ENCODE measurements at places on chromosomes 12 and 14.

DNA sequence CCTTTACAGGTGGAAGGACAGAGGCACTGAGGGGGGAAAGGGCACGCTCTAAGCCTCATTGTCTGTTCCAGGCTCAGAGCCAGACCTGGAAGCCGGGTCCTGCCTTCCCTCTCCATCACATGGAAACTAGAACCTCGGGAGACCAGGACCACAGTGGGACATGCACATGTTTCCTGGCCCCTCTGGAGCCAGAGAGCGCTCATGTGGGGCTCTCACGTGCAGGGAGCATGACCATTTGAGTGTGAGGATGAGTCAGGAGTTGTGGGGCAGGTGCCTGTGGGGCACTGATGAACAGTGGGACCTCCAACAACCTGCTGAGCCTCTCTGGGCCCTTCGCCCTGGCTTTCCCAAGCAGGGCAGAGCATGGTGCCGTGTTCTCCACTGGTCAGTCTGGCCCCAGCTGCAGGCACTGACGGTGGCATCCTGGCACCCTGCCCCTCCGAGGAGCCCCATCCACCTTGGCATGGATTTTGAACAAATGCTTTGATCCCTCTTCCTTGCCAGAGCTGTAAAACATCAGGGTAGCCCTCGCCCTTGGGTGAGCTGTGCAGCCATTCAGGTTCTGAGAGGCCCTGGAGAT, 100.2 kb downstream of the RIN3 start:
- no peak for DNase-seq

DNA sequence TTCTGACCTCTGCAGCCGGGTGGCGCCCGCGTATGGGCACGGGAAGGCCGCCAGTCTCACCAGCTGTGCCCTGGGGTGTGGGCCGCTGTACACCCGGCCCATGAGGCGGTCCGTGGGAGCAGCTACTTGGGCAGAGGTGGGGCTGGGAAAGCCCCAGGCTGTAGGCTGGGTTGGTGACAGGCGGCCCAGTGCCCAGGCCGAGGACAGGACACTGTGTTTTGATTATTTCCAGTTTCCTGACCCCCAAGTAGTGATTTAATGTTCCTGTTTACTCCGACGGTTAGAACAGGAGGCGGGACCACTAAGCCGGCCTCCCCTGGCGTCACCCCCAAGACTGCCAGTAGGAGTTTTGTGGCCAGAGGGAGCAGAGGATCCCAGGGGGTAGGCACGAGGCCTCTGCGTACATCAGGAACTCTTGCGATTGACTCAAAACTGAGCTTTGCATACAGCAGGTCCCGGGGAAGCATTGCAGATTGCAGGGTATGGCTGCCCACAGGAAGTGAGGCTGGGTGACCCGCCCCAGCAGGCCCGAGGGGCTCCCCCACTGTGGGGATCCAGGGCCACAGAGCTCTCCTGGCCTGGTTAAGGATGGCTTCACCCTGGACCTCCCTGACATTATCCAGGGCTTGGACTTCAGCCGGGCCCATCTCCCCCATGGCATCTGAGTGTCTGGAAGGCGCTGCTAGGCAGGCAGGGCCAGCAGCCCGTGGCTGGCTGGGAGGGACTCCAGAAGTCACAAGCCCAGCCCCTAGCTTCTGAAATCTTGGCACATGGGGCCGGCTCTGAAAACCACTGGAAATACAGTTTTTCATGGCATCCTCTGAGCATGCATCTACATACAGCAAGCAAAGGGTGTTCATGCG, 42.5 kb upstream of the DIO3 start:
- no peak for DNase-seq

DNA sequence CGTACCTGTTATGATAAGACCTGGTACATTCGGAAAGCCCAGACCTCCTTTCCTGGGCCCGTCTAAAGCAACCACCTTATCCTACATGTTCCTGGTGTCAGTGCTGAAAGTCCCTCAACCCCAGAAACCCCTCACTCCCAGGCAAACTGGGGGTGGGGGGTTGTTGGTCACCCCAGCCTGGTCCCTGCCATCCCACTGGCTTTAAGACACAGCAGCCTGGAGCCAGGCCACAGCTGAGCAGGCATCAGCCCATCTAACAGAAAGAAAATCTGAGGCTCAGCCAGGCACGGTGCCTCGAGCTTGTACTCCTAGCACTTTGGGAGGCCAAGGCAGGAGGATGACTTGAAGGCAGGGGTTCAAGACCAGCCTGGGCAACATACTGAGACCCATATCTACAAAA, 4.5 kb downstream of the SELPLG start:
- DNase-seq: no peak

- peak; percentile 23 for DNase-seq
Observed at GRCh38 chr14:74085047-74085637, 386 bp downstream of the LIN52 start.

DNA sequence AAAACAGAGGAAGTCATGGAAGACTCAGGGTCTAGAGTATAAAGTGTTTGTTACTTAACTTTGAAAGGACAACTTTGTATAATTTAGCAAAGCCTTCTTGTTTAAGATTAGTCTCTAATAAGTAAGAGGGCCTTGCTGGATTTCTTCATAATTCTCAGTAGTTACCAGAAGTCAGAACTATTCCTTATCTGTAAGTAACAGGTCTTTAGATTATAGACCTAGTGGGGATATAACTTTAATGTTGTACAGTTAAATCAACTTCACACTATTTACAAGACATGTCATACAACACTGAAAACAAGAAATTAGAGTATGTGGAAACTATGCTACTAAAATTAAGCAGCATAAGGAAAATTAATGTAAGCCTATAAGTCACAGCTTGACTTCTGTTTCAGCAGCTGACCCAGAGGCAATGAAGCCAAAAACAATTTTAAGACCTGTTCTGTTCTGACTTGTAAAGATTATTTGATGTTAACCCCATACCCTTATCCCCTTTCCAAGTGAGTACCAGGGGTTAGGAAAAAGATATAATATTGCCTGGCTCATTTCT, 398.3 kb downstream of the RAD51B start:
- no peak for DNase-seq

DNA sequence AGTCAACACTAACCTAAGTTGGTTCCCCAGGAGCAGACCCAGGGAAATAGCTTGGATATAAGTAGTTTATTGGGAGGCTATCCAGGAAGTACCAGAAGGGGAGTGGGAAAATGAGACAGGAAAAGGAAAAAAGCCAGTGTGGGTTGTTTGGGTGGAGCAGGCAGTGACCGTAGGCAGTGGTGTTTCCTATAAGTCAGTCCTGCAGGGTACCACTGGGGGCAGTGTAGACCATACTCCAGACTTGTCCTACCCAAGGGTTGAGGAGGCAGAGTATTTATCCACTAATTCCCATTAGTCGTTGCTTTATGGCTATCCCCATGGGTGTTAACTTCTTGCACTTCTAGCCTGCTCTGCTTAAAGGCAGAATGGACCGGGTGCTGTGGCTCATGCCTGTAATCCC, 6.4 kb upstream of the CCDC60 start:
- no peak for DNase-seq

DNA sequence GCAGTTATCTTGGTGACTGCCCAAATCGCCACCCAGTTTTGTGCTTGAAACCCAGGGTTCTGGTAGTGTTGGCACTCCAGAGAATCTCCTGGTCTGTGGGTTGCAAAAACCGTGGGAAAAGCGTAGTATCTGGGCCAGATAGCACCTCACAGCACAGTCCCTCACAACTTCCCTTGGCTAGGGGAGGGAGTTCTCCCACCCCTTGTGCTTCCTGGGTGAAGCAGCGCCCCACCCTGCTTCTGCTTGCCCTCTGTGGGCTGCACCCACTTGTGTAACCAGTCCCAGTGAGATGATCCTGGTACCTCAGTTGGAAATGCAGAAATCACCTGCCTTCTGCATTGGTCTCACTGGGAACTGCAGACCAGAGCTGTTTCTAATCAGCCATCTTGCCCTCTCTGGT, 16.4 kb downstream of the CLEC2D start:
- DNase-seq: no peak

DNA sequence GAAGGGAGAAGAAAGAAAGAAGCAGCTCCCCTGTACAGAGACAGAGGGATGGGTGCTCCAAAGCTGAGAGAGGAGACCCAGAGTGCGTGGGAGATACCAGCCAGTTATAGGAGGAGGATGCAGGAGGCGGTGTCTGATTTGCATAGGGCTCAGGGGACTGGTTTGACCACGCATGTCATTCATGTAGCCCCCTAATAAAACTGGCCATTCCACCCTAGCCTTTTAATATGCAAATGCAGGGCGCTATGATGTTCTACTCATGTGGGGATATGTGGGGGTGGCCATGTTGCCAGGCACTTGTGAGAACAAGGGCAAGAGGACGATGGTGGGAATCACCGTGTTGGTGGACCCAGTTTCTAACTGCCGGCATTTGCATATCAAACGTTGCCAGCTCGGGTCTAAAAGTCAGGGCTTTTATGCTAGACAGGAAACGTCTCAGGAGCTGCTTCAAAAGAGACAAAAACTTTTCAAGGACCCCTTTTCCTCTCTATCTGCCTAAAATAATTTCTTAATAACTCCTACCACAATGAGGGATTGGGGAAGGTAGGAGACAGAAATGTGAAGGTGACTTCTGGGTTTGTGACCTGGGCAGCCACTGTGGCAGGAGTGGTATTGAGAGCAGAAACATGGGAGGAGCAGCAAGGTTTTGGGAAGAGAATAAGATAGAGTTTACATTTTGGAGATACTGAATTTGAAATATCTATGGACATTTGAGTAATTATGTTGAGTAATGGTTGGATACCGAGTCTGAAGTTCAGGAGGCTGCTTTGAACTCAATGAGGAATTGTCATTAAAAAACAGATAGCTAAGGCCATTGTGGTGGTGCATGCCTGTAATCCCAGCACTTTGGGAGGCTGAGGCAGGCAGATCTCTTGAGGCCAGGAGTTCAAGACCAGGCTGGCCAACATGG, 2.2 kb upstream of the ATXN3 start:
- DNase-seq: no peak

DNA sequence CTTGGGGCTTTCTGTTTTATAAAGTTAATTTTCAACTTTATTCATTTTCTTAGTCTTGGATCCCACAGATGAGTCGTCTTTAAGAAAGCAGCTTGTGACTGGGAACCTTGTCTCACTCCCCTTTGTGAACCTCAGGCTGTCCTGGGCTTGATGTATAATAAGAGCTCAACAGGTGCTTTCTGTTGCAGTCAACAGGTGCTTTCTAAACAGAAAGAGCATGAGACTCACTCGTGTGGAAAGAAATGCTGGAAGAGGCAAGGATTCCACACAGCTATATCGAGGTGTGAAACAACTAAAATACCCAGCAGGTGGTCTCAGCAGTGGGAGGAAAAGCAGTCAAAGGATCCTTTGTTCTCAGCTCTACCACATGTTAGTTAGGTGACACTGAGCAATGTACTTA, 398.9 kb downstream of the EGLN3 start:
- no peak for DNase-seq

GRCh38 chr14:95510804-95511203, 5.6 kb downstream of the SYNE3 start:
- no peak for DNase-seq

GRCh38 chr14:20671597-20672283, 12.6 kb upstream of the RNASE4 start:
- no peak for DNase-seq

DNA sequence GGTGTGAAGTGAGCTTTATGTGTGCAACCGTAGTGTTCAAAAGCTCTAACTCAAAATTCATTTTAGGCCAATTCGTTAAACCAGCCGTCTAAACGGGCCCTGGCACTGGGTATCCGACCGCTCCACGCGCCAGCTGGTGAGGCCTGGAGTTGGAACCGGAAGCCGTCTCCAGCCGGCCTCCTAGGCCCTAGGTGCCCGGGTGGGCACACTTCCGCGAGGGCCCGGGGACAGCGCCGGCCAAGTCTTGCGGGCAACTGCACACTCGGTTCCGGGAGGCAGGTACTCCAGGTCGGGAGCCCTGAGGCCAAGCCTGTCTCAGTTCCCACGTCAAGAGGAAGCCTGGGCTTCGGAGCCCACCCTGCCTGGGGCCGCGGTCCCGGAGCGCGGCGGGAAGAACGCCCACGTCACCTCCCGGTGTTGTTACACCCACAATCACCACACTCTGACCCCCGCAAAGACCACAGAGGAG, 16.2 kb downstream of the OTX2 start:
- no peak for DNase-seq

DNA sequence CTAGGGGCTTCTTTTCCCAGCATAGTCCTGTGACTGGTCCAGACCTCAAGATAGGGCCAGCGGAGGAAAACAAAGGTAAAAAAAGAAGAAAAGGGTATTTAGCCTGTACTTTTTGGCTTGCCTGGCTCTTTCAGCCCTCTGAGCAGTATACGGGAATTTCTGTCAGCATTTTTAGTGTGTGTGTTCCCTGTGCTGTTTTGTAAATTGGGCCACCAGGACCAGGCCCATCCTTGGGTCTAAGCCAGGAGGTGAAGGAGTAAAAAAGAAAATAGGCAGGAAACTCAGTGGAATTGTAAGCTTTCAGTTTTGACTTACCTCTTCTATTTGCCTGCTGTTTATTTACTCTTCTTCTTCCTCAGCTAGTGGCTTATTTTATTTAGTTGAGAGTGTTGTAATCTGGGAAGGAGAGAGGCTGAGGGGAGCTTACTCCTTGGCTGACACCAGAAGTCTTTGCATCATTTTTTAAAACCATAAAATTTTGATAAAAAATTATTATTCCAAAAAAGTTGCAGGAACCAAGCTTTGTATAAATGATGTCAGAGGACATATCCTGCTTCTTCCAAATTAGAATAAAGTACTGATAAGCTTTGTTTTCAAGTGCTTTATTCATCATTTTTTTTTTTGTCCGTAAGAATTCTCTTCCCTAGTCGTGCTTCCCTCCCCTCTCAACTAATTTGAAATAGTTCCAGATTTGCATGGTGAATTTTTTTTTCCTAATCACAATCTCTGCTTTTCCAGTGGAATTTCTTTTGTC, 63.7 kb downstream of the DIP2B start:
- DNase-seq: no peak

- DNase-seq: no peak
Observed at GRCh38 chr12:112148031-112148513, 22.7 kb downstream of the TRAFD1 start.

GRCh38 chr12:108609537-108610335, 11.9 kb upstream of the TMEM119 start:
- DNase-seq: no peak

GRCh38 chr14:76430475-76430980, 54.6 kb downstream of the ESRRB start:
- DNase-seq: no peak

GRCh38 chr14:79578470-79578869, 632.8 kb downstream of the DIO2 start:
- DNase-seq: no peak

- DNase-seq: peak; percentile 74
Observed at GRCh38 chr14:105065280-105066228, at the start of gene GPR132. Gene GPR132, minus strand, starts transcription at chr14:105065430. Its CDS starts 10,010 bp downstream, at chr14:105055420.

GRCh38 chr12:43835264-43835655, 621 bp upstream of the TMEM117 start:
- no peak for DNase-seq

DNA sequence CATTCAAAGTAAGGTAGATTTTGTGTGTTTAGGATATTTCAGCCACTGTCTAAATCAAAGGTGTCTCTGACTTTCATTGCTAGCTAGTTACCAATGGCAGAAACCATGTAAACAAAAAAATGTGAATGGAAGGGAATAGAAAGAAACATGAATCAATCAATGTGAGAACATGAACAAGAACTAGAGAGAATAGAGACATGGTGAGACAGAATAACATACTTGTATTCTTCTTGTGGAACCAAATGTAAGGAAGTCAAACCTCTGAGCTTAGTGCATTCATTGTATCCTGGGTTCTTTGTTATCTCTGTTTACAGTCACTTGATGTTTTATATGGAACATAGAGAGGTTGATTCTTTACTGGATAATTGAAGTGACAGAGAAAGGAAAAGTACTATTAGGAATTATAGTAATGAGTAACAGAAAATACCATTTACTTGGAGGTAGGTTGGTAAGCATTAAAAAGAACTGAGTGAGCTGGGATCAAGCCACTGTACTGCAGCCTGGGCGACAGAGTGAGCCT, 2.6 kb upstream of the WNK1 start:
- no peak for DNase-seq

- no peak for DNase-seq
Observed at GRCh38 chr14:52307905-52308304, 6.2 kb upstream of the PTGER2 start.

Measured in activated T-cell treated with anti-CD3 and anti-CD28 coated beads for 4 hours (primary cell).